Panc1 (cell line): ENCODE measurements at places on chromosomes 7 and 10.

DNA sequence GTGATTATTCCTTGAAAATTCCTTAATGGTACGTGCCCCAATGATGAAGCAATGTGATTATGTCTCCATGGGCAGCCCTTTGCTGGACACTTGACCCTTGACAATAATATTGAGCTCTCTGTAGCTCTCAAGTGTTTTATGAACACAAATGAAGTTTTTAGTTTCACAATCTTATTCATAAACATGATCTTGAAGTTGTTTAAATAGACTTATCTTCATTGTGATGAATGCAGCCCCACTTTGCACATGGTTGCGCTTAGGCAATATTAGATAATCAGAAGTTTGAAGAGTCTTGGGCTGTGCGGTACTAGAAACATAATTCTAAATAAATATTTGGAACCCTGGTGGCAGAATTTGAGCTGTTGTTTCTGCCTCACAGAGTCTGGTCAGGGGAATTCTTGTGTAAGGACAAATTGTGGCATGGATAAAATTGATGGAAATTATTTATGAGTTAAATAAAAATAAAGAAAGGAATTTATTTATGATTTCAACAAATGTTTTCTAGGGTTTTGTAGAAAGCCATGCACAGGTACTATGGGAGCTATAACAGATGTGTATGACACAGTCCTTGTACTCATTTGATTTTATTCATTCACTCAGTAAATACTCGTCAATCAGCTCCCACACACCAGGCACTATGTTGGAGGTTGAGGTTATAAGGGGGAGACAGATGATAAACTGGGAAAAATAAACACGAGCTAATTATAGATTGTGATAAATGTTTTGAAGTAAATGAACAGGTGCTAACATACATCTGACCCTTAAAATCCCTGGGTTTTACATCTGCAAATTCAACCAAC is 217.9 kb downstream of the GALNT17 start:
- no peak for DNase-seq

GRCh38 chr7:142001163-142001874 is 5.6 kb downstream of the MGAM start:
- DNase-seq = no peak

GRCh38 chr10:69272624-69273023 is 5.7 kb upstream of the HK1 start:
- no peak for DNase-seq

- DNase-seq = no peak
Observed at GRCh38 chr7:102222445-102222844, 64.2 kb upstream of the SH2B2 start.

- no peak for DNase-seq
Observed at GRCh38 chr7:39882148-39882784, 67.8 kb upstream of the CDK13 start.

GRCh38 chr10:28541717-28542365 is 8.9 kb downstream of the WAC start:
- no peak for DNase-seq

DNA sequence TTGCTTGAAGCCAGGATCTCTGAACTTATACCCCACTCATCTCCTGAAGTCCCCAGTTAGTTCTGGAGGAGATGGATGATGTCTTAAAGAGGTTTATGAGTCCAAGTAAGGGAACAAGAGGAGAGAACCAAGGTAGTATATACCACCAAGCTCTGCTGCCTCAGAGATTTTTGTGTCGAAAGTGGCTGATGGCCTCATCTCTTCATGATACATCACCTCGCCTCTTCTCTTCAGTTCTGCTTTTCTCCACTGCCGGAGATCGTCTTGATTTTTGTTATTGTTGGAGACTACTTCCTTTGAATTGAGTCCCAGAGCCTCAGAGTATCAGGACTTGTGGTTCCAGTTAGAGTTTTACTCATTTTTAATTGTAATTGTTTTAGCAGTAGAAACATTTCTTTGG is 1.9 kb downstream of the VTI1A start:
- no peak for DNase-seq

- no peak for DNase-seq
Observed at GRCh38 chr10:53233749-53234148, 461.2 kb upstream of the MBL2 start.

- DNase-seq = no peak
Observed at GRCh38 chr7:30594048-30594539, 584 bp upstream of the GARS1 start.
